ENCODE measurements at places on chromosomes 4 and X. TPM values are rescaled to one million over a fixed set of nuclear protein-coding genes. Genes with fewer than 3 reads are reported as not detected.
A peak's percentile ranks its signal among the peaks of the same experiment; 100 is the strongest.

DNA sequence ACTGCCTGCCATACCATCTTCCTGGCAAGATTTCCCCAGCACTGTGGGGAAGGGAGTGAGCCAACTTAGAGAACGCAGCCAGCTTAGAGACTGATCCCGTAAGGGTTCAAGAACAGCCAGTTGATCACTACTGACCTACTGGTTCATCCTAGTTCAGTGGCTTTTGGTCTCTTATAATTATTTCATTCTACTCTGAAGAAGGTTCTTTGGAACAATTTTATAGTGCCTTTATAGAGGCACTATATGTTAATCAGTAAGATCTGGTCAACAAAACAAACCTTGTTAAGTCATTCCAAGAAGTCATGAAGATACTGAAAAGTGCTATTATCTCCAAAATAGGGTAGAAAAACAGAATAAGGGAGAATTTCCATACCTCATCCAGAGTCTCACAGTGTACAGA, 33.2 kb upstream of the ENPEP start:
- no peak for DNase-seq

GRCh38 chr4:77354550-77354949, 197.5 kb downstream of the CCNG2 start:
- DNase-seq: no peak

GRCh38 chrX:22366906-22367305, 94.2 kb downstream of the CBLL2 start:
- no peak for DNase-seq

- no peak for DNase-seq
These were observed 15.9 kb downstream of the CCDC149 start for GRCh38 chr4:24896977-24897376.

DNA sequence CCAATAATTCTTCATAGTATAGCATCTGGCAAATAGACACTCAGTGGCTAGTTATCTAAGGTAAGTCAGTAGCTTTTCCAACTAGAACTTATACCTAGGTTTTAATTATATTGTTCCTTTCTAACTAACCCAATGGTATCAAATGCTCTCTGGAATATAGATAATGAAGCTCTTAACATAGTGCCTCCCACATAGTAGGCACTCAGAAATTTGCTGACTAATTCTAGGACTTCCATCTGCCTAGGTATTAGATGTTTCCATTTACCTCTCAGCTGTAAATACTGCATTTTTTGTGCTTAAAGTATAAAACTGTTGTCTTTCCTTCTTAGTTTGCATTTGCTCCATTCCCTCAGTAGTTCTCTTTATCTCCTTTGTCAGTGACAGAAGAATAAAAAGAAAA, 214.3 kb upstream of the SPRY1 start:
- DNase-seq: no peak

GRCh38 chrX:77597090-77597489, 149.9 kb downstream of the FGF16 start:
- no peak for DNase-seq

GRCh38 chr4:185870366-185870765, 58.4 kb upstream of the SORBS2 start:
- no peak for DNase-seq

DNA sequence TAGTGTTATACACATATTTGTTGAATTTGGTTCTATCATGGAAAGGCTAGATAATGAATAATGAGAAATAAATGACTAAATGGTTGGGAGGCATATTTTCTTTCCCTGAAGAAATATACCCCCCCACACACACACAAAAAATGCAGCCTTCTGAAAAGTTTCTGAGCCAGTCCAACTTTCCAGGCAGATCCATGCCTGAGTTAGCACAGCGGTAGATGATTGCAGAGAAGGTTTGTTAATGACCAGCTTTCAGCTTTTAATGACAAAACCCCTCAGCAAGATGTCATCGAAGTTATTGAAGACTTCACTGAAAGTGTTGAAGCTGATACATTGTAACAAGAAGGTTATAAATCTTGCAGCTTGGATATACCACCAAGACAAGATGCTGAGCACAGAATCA, 61.4 kb downstream of the GBA3 start:
- DNase-seq: no peak

GRCh38 chr4:122798101-122798500, 28.5 kb upstream of the FGF2 start:
- peak; percentile 34 for DNase-seq

- no peak for DNase-seq
These were observed 472.5 kb upstream of the RPS6KA3 start for GRCh38 chrX:20739038-20739745.

- no peak for DNase-seq
These were observed 10.4 kb downstream of the CLCN5 start for GRCh38 chrX:49932791-49933190.

GRCh38 chrX:32480019-32480418, 731.3 kb downstream of the DMD start:
- no peak for DNase-seq

GRCh38 chr4:64935469-64936001, 526.3 kb upstream of the TECRL start:
- no peak for DNase-seq

DNA sequence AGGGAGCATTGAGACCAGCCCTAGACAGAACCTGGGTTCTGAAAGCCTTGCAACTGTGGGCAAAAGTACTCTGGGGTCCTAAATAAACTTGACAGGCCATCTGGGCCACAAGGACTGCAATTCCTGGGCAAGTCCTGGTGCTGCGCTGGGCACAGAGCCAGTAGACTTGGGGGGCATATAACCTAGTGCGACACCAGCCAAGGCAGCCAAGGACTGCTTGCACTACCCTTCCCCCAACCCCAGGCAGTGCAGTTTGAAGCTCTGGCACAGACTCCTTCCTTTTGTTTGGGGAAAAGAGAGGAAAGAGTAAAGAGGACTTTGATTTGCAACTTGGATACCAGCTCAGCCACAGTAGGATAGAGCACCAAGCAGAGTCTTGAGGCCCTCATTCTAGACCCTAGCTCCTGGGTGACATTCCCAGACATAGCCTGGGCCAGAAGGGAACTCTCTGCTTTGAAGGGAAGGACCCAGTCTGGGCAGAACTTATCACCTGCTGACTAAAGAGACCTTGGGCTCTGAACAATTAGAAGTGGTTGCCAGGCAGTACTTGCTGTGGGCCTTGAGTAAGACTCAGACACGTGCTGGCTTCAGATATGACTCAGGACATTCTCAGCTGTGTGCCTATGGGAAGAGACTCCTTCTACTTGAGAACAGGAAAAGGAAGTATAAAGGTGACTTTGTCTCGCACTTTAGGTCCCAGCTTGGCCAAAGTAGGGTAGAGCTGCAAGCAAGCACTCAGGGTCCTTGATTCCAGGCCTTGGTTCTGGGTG, 522.8 kb downstream of the GLUD2 start:
- DNase-seq: no peak

DNA sequence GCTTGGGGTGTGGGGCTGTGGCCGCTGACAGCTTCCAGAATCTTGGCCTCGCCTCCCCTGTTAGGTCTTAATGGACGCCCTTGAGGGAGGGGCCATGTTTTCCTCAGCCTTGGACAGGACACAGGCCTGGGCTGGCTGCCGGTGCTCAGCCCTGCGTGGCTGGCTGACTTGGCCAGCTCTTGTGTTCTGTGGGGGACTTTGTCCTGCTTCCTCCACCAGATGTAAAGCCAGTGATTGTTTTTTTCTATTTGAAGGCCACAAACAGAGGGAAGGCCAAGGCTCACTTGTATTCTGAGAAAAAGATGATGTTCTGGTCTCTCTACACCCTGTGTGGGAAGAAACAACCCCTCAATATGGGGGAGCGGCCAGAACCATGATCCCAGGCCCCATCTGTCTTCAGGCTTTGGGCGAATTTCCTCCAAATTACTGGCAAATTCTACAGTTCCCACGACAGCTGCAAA, 71.3 kb downstream of the HTRA3 start:
- peak; percentile 90 for DNase-seq

- DNase-seq: no peak
These were observed 226.9 kb downstream of the FBXW7 start for GRCh38 chr4:152308951-152309350.

DNA sequence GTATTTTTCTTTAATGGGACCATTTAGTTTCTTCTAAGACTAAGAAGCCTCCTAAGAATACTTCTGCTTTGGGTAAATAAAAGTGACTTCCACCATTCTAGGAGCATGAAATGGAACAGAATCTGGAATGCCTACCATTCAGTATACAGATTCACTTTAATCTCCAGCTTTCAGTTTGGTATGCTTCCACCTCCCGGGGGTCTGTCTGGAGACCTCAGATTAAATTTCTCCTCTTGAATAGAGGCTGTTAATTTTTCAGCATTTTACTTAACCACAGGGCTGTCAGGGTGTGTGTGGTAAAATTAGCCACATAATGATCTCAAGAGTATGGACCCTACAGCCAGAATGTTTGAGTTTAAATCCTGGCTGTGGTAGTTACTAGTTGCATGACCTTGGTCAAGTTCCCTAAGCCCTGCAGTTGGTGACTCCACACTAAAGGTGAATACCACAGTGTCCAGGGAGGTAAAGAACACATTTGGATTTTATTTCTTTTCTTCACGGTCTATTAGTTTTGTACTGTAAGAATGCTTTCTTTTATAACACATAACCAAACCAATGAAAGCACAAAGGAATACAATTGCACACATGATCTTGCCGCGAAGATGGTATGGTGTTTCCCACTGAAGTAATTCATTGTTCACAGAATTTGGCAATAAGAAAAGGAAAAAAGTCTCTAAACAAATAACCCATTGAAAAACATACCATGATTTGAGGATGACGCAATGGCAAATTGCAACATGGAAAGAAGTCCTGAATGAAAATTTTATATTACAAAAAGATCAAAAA, 37.3 kb upstream of the TRIM2 start:
- DNase-seq: no peak

DNA sequence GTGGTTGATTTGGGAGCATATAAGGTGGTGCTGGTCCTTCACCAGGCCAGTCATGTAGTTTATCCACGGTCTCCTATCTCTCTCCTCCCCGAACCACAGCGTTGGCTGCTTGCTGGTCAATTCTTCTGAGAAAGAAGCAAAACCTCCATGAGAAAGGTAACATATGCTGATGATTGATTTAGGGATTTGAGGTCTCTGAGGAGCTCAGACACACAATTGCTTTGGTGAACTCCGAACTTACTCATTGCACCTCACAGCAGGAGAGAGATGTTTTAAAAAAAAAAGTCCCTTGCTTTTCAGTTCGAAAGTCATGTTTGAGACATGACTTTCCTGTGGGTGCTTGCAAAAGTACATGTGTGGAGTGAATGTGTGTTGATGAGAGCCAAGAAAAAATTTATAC, 100.2 kb downstream of the TSPAN7 start:
- no peak for DNase-seq

GRCh38 chr4:6616087-6616995, 24.1 kb upstream of the MRFAP1 start:
- DNase-seq: no peak

DNA sequence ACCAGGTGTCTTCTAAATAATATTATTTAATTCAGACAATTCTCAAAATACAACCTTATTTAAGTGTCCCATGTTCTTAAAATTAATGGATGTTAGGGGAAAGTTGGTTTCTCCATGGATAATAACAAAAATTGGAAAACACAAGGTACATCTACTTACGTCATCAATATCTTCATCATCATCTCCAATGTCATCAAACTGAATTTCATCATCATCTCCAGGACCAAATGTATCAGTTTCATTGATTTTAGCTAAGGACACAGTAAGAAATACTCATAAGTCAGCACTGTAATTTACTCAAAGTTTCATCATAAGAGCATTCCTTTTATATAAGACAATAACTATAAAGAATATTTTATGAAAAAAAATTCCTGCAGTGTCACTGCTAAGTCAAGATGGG, 11.3 kb downstream of the EIF1AX start:
- DNase-seq: no peak

- no peak for DNase-seq
These were observed 100.7 kb downstream of the PDGFC start for GRCh38 chr4:156870861-156871260.

RAB33A gene
- polyA plus RNA-seq: 0.43 TPM

DCAF8L2 gene
- polyA plus RNA-seq: not detected

UGT2B11 gene
- polyA plus RNA-seq: not detected

XKRX gene
- 0.05 TPM for polyA plus RNA-seq

STK26 gene
- polyA plus RNA-seq: 44.0 TPM

LUZP4 gene
- polyA plus RNA-seq: not detected

CCDC158 gene
- 0.75 TPM for polyA plus RNA-seq

OPRPN gene
- not detected for polyA plus RNA-seq

TMEM47 gene
- polyA plus RNA-seq: 93.0 TPM

INPP4B gene
- 36.4 TPM for polyA plus RNA-seq

BEND2 gene
- 0.05 TPM for polyA plus RNA-seq

LGI2 gene
- 4.4 TPM for polyA plus RNA-seq

PWWP3B gene
- 28.7 TPM for polyA plus RNA-seq
